ENCODE measurements at places on chromosomes 7 and 10.

- no peak for DNase-seq
Observed at GRCh38 chr7:24657980-24658379, 84.7 kb downstream of the PALS2 start.

- no peak for DNase-seq
Observed at GRCh38 chr10:121392657-121393056, 205.6 kb downstream of the FGFR2 start.

DNA sequence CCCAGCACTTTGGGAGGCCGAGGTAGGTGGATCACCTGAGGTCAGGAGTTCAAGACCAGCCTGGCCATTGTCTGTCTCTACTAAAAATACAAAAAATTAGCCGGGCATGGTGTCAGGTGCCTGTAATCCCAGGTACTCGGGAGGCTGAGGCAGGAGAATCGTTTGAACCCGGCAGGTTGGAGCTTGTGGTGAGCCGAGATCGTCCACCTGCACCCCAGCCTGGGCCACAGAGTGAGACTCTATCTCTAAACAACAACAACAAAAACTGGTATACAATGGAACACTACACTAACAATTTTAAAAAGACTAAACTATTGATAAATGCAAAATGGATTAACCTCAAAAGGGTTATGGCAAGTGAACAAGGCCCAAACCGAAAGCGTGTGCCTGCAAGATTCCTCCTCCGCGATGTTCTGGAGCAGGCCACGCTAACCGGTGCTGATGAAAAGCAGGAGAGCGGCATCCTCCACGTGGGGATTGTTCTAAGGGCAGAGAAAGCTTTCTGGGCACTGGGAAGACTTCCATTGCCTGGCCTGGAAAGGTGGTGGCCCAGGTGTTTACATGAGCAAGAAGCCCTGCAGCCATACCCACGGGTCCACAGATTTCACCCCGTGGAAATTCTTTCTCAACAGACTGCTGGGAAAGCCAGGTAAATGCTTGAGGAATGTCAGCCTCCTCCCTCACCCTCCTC, 53.8 kb downstream of the PDGFA start:
- DNase-seq: no peak

DNA sequence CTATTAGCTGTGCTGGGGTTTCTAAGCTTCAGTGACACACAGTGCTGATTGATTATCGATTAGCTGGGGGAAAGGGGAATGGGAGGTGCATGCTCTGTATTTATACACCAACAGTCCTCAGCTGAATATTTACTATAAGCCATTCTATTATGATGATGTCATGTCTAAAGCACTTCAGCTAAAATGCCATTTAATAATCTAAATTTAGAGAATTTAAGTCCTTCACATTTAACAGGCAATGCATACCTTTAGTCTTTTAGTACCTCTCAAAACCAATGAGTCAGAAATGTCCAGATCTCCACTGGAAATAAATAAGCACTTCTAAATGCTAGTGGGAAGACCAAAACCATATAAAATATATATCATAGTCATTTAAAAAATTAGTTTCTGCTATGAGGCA, 24.6 kb downstream of the RPP38 start:
- no peak for DNase-seq

- no peak for DNase-seq
Observed at GRCh38 chr10:77692782-77693181, 55.2 kb upstream of the KCNMA1 start.

- DNase-seq: no peak
Observed at GRCh38 chr7:14258861-14259260, 269.4 kb upstream of the ETV1 start.

- no peak for DNase-seq
Observed at GRCh38 chr7:47693216-47693615, 111.3 kb upstream of the TNS3 start.

DNA sequence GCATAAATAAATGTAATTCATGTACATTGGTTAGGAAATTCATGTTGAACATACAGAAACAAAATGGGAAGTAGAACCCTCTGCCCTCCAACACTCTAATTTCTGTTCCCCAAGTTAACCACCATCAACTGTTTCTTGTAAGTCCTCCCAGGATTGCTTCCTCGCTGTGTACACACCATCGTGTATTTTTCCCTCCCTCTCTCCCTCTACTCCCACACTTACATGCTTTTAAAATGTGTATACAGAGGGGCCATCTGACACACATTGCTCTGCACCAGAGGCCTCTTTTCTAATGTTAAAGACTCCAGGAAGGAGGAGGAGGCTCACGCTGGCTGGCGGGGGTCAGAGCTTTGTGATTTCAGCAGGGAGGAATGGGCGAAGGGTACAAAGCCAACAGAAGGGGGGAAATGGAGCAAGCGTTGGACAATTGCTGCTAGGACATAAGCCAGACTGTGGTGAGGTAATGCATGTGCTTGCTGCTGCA, 1.9 kb upstream of the EPHA1 start:
- no peak for DNase-seq

- no peak for DNase-seq
Observed at GRCh38 chr7:158613481-158613880, 25.9 kb upstream of the PTPRN2 start.

GRCh38 chr10:129442866-129443265, 24.2 kb upstream of the MGMT start:
- DNase-seq: no peak

- DNase-seq: no peak
Observed at GRCh38 chr7:132777956-132778355, 201.7 kb upstream of the PLXNA4 start.

DNA sequence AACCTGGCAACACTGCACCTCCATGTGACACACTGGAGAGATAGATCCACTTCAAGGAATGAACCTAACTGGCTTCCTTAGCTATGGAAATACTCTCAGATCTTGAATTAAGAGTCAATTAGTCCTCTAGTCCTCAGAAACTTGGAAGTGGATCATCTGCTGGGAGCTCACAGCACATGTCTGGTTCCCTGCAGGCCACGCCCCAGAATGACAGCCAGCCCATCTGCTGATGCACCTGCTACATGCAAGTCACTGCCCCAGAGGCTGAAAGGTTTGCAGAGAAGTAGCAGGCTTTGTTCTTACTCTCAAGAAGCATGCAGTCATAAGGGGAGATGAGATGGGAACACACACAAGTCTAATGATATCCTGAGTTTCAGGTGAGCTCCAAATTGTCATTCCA, 275.9 kb downstream of the SKAP2 start:
- DNase-seq: no peak

GRCh38 chr7:90681336-90682022, 85.4 kb downstream of the CDK14 start:
- no peak for DNase-seq

GRCh38 chr7:101941481-101942383, 124.3 kb downstream of the CUX1 start:
- no peak for DNase-seq

DNA sequence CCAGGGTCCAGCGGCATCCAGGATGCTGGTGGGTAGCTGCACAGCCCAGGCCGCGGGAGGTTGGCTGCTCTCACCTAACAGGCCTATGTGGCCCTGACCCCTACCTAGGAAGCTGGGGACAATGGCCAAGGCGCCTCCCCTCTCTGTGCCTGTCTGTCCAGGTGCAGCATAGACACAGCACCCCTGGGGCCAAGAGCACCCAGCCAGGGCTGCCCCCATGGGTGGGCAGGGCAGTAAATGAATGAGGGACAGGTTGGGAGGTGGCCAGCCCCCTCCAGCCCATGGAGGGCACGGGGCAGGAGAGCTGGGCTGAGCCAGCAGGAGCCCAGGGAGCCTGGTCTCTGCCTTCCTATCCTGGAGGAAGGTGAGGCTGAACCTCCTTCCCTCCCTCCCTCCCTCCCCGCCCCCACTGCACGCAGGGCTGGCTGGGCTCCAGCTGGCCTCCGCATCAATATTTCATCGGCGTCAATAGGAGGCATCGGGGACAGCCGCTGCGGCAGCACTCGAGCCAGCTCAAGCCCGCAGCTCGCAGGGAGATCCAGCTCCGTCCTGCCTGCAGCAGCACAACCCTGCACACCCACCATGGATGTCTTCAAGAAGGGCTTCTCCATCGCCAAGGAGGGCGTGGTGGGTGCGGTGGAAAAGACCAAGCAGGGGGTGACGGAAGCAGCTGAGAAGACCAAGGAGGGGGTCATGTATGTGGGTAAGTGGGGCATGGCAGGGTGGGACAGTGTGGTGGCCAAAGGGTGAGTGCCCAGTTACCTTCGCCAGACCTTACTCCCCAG, at the start of gene SNCG:
Gene SNCG, plus strand, starts transcription at position 484 of the 785 bp plus-strand sequence. Its CDS starts 99 bp downstream, at position 583.
- DNase-seq: no peak

GRCh38 chr7:69440976-69441375, 157.3 kb upstream of the AUTS2 start:
- DNase-seq: no peak

GRCh38 chr7:143426479-143427142, 16.6 kb upstream of the TAS2R60 start:
- no peak for DNase-seq

DNA sequence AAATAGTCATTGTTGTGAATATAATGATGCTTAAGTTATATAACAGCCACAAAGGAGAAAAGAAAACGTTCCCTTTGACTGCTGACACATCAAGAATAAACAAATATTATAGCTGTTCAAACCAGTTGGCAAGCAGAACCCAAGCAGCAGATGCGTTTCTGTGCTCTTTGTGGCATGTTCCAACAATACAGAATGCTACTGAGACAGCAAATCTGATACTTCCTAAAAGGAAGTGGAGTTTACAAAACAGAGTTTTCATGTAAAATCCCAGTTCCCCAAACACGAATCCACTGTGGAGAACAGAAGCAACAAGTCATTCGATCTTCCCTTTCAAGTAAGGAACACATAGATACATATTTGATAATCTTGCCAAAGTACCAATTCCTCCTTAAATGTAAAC, 170.9 kb upstream of the ASAH2 start:
- DNase-seq: no peak

DNA sequence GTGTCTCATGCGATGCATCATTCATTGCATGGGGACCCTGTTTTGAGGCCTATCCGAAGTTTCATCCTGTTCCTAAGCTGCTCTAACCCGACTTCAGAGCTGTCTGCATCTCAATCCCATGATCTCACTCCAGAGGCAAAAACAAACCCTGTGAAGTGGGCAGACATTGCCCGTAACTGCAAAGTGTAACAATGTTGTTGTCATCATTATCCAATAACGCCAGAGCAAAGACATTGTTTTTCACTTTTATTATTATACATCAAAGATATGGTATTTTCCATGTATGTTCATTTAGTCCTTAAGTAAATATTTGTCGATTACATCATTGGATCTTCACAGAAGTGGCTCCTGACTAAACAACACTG, 246.7 kb downstream of the KLF6 start:
- DNase-seq: no peak

DNA sequence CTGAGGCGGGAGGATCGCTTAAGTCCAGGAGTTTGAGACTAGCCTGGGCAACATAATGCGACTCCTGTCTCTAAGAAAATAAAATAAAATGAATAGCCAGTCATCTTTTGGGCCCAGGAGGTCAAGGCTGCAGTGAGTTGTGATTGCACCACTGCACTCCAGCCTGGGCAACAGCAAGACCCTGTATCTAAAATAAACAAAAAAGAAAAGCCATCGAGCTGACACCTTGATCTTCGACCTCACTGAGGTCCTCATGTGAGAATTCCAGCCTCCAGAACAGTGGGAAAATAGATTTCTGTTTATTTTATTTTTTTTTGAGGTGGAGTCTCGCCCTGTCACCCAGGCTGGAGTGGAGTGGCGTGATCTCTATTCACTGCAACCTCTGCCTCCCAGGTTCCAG, 301.5 kb upstream of the GALNT17 start:
- no peak for DNase-seq

- no peak for DNase-seq
Observed at GRCh38 chr7:36440880-36441279, 51.2 kb downstream of the ANLN start.

- no peak for DNase-seq
Observed at GRCh38 chr10:31171402-31172083, 139.9 kb upstream of the ZNF438 start.

GRCh38 chr7:108000875-108001763, 1.8 kb downstream of the LAMB1 start:
- DNase-seq: no peak

- DNase-seq: no peak
Observed at GRCh38 chr7:77188731-77189437, 10.7 kb downstream of the FGL2 start.

- DNase-seq: no peak
Observed at GRCh38 chr10:125911145-125911544, 14.8 kb downstream of the FANK1 start.

DNA sequence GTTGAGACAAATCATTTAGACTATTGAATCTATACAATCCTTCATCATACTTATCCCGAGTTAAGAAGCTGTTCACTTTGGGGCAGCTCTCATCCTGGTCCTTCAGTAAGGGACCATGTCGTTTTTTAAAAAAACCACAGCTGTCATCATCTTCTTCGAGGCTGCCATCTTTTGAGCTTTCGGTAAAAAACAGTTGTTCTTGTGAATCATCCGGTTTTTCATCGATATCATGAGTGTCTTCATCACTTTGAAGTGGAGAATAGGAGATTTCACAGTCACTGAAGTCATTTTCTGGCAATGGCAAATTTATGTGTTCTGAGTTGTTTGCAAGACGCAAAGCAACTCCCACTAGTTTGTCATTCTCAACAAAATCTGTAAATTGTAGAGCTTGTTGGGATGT, 3.9 kb downstream of the DCLRE1A start:
- no peak for DNase-seq

DNA sequence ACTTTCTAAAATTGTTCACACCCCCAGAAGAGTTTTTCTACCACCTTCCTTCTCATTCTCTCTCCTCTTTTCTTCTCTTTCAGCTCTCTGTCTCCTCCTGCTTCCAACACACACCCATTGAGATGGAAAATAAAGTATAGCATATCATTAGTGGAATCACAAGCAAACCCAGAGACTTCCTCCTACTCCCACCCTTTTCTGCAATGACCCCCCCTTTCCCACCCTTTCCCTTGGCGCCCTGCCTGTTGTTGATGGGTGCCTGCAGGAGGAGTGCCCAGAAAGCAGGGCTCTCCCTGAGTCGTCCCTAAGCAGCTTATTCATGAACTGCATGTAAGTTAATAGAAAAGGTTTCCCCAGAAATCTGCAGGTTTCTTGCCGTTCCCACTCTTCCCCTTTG, 300.0 kb downstream of the PLXNA4 start:
- no peak for DNase-seq

DNA sequence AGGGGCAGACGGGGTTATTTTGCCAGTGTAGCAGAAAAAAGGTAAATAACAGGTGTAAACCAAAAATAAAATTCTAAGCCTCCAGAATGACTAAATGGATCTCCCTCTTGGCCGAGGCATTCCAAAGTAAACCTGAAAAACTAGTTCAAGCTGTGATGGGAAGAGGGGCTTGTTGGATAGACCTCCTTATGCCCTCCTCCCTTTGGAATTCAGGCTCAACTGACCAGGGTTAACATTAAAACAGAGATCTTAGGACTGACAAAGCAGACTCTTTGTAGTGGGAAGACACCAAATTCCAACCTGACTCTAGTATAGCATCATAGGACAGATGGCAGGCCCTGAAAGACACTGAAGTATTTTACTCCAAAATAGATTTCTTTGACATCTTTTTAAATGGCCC, 113.8 kb upstream of the ITGB1 start:
- DNase-seq: no peak
